ENCODE measurements at places on chromosomes 4 and X.
A peak's percentile ranks its signal among the peaks of the same experiment; 100 is the strongest.

GRCh38 chrX:49809891-49810632, 19.0 kb upstream of the PAGE4 start:
- no peak for DNase-seq

DNA sequence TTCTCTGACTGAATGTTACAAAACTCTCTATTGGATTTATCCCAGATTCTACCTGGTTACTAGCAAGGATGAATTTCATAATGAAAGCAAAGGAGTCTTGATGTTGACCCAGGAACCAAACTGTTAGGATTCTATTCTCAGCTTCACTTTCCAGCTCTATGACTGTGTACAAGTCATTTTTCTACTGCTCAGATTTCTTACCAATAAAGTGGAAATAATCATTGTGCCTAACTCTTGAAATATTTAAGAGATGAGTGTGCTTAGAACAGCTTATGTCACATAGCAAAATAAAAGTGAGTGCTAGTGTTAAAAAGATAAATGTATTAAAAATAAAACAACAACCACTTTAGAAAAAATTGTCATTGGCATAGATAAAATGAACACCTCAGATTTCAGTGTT, 45.6 kb downstream of the EPHA5 start:
- DNase-seq: no peak

DNA sequence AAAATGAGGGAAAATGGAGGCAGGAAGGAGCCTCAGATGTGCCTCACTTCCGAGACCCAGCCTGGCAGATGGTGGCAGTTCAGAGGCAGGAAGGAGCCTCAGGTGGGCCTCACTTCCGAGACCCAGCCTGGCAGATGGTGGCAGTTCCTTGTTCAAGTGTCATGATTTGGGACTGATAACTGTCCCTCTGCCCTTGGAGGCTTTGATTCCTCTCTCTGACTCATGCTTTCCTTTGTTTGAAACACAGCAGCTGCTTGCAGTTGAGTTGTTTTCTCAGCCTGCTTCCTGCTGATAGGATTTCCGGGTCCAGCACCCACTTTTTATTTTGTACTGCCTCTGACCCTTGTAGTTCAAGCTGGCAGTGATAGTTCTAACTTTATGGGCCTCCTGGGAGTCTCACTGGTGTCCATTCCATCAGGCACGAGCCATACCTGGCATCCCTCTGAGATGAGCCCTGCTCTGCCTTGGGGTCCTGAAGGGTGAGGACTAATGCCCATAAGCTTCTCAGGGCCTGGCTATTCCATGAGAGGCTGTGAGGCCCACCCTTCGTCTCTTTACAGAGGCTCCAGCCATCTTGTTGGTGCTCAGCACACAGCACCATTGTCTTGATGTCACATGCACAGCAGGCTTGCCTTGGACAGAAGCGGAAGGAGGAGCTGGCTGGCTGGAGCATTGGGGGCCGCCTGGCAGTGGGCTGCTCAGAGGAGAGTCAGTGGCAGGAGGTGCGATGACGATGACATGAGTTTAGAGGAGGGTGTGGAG, 13.0 kb downstream of the RGS12 start:
- peak; percentile 49 for DNase-seq

- no peak for DNase-seq
These were observed 9.5 kb downstream of the RGS12 start for GRCh38 chr4:3302173-3302785.

DNA sequence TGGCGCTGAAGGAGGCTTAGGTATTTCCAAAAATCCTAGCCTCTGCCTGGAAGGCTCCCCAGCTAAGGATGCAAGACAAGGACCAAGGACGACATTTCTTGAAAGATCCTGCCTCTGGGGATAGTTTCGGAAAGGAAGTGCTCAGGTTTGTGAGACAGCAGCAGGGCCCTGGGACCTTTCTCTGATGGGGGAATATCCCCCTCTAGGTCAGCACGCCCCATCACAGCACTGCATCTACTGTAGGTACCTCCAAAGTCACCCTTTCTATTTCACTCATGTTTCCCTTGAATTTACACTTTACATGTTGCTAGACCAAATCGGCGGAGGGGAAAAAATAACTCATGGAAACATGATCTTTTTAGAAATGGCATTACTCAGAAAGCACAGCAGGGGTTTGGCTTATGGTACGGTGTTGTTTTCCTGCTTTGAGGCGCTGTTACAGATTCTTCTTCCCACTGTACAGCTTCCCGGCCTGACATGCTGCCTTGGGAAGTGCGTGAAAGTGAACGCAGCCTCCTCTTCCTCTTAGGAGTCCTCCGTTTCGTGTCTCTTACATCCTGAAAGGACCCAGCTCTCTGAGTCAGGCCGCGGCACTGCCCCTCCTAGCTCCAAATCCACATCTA, 77.2 kb upstream of the DHRSX start:
- DNase-seq: no peak

- DNase-seq: no peak
These were observed 40.5 kb downstream of the AFF2 start for GRCh38 chrX:148540671-148541583.

DNA sequence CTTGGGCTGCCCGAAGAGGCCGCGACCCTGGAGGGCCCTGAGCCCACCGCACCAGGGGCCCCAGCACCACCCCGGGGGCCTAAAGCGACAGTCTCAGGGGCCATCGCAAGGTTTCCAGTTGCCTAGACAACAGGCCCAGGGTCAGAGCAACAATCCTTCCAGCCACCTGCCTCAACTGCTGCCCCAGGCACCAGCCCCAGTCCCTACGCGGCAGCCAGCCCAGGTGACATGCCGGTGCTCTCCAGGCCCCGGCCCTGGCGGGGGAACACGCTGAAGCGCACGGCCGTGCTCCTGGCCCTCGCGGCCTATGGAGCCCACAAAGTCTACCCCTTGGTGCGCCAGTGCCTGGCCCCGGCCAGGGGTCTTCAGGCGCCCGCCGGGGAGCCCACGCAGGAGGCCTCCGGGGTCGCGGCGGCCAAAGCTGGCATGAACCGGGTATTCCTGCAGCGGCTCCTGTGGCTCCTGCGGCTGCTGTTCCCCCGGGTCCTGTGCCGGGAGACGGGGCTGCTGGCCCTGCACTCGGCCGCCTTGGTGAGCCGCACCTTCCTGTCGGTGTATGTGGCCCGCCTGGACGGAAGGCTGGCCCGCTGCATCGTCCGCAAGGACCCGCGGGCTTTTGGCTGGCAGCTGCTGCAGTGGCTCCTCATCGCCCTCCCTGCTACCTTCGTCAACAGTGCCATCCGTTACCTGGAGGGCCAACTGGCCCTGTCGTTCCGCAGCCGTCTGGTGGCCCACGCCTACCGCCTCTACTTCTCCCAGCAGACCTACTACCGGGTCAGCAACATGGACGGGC, 579 bp downstream of the ABCD1 start:
- no peak for DNase-seq

- DNase-seq: no peak
These were observed 17.0 kb upstream of the NELFA start for GRCh38 chr4:2025817-2026216.
